ENCODE measurements at places on chromosomes 3 and 15.

GRCh38 chr3:66390013-66390412 lies 110.8 kb downstream of the LRIG1 start:
- no peak for DNase-seq

GRCh38 chr3:9468460-9468859 lies 71.0 kb downstream of the SETD5 start:
- no peak for DNase-seq

- DNase-seq, result no peak
These were observed 19.2 kb downstream of the RARB start for GRCh38 chr3:25447285-25447684.

GRCh38 chr3:136239094-136239493 lies 11.0 kb upstream of the PCCB start:
- no peak for DNase-seq

- DNase-seq, result peak; percentile 73
These were observed 163.4 kb downstream of the KLF13 start for GRCh38 chr15:31489801-31490646.
